Foreskin fibroblast (primary cell): ENCODE measurements at places on chromosomes 2 and 18.

DNA sequence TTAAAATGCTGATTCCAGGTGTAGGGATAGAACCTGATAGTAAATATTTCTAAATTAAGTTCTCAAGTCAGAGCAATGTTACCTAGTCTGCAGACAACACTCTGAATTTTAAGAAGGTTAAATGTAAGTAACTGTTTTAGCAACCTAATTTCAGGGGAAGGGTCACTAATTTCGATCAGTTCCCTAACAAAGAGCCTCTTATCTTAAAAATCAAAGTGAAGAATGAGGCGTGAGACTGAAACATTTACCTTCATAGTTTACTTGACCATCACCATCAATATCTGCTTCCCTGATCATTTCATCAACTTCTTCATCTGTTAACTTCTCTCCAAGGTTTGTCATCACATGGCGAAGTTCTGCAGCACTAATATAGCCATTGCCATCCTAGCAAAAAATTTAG is 6.4 kb upstream of the STPG4 start:
- no peak for DNase-seq

DNA sequence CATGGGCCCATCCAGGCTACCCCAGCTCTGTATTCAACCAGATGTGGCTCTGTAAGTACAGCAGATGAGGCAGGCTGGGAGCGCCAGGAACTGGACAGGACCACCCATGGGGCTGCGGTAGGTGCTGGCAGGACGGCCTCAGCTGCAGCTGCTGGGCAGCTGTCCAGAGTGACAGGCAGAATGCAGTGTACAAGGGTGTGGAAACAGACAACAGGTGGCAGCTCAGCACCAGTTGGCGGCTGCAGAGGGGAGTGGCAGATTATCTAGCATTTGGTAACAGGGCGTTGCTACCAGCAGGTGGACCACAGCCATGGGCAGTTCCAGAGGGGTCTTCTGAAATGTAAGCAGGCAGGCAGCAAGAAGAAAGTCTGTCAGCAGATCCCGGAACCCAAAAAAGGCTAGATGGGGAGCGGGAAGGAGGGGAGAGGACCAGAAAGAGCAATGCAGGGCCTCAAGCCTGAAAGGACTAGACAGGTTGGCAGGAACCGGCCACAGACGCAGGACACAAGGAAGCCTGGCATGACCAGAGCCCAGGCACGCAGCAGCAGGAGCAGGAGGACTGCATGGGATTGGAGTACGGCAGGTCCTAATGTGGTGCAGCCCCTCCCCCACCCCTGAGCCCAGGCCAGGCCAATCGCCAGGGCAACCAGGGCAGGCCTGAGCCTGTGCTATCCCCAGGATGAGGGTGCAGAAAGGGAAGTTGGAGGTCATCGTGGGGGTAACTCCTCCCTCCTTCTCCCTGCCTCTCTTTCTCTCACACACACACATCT is 24.7 kb downstream of the PKDCC start:
- no peak for DNase-seq

DNA sequence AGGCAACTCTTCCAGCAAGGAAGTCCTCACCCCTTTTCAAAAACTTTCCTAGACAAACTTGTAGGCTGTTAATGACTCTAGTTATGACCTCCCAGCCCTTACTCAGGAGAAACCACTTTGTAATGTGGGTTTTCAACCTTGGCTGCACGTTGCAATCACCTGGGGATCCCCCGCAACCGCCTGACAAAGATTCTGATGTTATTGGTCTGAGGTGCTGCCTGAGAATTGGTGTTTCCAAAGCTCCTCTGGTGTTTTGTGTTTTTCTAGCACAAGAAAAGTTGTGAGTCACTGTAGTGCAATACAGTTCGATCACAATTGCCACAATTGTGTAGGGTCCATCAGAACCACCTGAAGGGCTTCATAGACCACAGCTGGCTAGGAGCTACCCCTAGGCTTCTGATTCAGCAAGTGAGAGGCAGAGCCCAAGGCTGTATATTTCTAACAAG is 121.6 kb downstream of the SP100 start:
- no peak for DNase-seq

- no peak for DNase-seq
These were observed 71.1 kb downstream of the LDLRAD4 start for GRCh38 chr18:13289481-13290205.

- DNase-seq = peak; percentile 88
These were observed 1.0 kb upstream of the GMPPA start for GRCh38 chr2:219497495-219498279.
